ENCODE measurements at places on chromosomes 11 and 22.

DNA sequence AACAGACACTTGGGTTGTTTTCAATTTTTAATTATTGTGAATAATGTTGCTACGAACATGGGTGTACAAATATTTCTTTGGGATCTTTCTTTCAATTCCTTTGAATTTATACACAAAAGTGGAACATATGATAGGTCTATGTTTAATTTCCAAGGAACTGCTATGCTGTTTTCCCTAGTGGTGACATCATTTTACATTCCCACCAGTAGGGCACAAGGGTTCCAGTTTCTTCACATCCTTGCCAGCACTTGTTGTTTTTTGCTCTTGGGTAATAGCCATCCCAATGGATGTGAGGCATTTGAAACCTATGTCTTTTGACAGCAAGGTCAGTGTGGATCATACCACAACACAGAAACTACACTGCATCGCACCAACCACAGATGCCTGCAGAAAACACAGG is 41.8 kb upstream of the SCN3B start:
- DNase-seq = no peak

DNA sequence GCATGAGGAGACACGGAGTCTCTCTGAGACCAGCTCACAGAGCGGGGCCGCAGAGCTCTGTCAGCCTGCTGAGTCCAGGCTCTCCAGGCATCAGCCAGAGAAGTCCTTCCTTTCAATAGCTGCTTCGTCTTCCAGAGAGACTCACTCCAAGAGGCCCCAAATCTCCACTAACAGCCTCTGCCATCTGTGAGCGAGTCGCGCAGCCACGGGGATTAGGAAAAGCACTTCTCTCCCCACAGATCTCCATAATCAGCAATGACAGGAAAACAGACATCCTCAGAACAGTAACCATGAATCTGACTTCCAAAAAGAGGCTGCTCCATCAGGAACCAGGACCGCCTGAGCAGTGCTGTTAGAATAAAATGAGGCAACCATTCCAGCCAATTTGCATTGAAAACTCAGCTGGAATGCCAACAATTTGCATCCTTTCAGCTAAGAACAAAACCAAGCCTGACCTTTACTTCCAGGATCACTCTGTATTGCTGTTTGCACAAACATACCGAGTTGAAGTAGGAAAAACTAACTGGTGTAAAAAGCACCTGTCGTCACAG is 65.4 kb downstream of the SMCO4 start:
- no peak for DNase-seq

GRCh38 chr11:117731722-117732290 is 65.2 kb downstream of the DSCAML1 start:
- no peak for DNase-seq

GRCh38 chr11:130123414-130124040 is 36.1 kb upstream of the ST14 start:
- DNase-seq = no peak

DNA sequence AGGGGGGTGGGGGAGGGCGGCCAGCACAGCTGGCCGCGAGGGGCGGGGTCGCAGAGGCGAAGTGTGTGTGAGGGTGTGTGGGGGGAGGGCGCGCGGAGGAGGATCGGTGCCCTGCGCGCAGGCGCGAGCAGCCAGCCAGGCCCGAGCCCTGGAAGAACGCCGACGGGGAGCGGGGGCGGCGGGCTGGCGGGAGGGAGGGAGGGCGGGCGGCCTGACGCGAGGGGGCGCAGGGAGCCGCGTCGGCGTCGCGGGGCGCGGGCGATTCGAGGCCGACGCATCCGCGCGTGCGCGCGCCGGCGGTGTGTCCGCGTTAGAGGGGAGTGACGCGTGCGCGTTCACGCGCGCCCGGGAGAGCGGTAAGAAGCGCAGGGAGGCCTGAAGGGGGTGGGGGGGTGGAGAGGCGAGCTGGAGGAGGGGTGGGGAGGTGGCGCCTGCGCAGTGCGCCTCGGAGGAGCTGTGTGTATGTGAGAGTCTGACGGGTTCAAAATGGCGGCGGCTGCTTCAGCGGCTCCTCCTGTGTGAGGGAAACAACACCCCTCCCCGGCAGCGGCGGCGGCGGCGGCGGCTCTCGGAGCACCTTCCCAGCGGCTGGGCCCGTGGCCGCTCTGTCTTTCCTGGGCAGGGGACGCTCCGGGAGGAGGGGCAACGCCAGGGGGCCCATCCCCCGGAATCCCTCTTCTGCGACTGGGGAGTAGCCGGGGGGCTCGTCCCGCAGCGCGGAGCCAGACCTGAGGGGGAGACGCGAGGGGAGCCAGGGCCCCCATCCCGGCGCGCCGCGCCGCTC is at the start of gene KDM2A:
TSS of gene KDM2A (plus strand) at position 463 of the 784 bp plus-strand sequence. CDS start 2,054 bp downstream, outside the sequence.
- peak; percentile 100 for DNase-seq

- DNase-seq = peak; percentile 38
These were observed 4.3 kb downstream of the CBX6 start for GRCh38 chr22:38867471-38868285.

GRCh38 chr11:61908730-61909316 is 8.5 kb downstream of the RAB3IL1 start:
- peak; percentile 80 for DNase-seq

- no peak for DNase-seq
These were observed 2.0 kb downstream of the DHCR7 start for GRCh38 chr11:71446150-71446549.

GRCh38 chr11:115806056-115806455 is 301.8 kb upstream of the CADM1 start:
- no peak for DNase-seq

DNA sequence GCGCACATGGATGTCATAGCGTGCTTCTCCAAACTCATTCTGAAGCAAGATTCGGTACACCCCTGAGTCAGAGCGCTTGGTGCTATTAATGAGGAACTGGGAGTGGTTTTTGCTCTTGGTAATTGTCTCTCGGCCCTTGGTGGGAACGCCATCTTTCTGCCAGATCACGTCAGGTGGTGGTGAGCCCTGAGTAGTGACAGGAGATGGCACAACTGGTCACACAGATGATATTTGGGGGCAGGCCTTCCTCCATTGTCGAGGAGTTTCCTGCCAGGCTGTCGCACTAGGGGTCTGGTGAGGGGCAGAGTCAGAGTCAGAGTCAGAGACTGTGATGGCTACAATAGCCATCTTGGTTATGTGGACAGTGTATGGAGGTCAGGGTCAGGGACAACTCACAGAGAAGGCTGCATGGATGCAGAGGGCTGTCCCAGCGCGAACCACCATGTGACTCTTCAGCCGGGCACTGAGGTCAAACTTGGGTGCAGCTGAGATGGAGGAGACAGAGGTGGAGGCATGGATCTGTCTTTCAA is 9.3 kb downstream of the TMEM86A start:
- DNase-seq = no peak

DNA sequence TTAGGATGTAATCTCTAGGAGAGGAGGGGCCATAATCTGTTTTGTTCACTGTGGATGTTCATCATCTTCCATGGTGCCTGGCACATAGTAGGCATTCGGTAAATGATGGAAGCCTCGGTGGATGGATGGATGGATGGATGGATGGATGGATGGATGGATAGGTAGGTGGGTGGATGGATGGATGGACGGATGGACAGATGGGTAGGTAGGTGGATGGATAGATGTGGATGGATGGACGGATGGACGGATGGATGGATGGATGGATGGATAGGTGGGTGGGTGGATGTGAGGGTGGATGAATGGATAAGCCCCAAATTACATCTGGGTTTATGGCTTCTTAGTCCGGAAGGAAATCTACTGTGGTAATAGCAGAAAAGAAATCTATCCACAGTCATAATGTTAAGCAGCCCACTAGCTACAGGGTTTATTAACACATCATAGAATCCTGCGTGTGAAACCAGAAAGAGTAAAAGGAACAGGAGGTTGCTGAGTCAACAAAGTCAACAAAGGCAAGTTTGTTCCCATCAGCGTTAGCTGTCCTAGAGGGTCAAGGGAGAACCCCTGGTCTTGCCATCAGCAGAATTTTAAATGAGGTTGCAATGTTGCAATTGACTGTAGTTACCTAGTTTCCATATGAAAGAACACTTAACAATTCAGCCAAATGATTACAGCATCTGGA is 82.8 kb downstream of the C11orf91 start:
- no peak for DNase-seq

GRCh38 chr22:39960791-39961746 is 872 bp downstream of the TMA7B start:
- no peak for DNase-seq

- DNase-seq = no peak
These were observed 385.6 kb downstream of the ETS1 start for GRCh38 chr11:128201801-128202200.

DNA sequence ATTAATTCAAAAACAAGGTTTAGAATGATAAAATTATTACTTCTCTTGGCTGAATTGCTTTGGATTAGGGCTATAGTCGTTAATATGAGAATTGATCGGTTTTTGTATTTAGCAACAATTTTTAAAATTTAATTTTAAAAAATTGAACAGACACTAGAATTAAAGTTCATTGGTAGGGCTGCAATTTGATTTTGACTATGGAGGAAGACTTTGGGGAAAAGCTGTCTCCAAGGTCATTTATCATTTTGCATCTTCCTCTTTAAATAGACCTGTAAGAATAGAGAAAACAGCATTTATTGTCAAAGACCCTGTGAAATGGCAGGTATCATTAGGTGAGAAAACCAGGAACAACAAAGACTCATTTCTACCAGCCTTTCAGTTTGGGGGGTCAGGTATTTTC is at the start of gene OR4S2:
TSS of gene OR4S2 (plus strand) at position 301 of the 400 bp plus-strand sequence. CDS start 2,577 bp downstream, outside the sequence.
- no peak for DNase-seq

- DNase-seq = no peak
These were observed 24.1 kb downstream of the GRAMD1B start for GRCh38 chr11:123454060-123454651.

DNA sequence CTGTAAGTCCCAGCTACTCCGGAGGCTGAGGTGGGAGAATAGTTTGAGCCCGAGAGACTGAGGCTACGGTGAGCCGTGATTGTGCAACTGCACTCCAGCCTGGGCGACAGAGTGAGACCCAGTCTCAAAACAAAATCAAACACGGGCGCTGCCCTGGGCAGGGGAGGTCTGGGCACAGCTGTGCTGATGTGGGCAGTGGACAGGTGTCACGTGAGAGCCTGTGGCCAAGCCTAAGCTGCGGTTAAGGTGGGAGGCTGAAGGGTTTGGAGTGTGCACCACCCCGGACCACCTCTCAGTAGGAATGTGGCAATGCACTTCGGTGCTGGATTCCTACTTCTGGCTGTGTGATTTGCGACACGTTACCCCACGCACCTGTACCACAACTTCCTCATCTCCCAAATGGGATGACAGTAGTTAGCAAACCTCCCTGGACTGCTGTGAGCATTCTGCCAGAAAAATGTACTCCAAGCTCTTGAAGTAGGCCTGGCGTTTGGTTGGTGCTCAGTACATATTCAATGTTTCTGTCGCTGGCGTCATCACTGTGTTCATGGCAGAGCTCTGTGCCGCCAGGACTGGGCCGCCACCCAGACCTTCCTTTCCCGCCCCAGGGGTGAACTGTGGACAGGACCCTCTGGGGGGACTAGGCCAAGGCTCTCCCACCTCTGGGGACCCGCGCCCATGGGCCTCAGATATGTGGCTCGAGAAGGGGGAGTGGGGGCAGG is 807 bp upstream of the ZNF74 start:
- no peak for DNase-seq

DNA sequence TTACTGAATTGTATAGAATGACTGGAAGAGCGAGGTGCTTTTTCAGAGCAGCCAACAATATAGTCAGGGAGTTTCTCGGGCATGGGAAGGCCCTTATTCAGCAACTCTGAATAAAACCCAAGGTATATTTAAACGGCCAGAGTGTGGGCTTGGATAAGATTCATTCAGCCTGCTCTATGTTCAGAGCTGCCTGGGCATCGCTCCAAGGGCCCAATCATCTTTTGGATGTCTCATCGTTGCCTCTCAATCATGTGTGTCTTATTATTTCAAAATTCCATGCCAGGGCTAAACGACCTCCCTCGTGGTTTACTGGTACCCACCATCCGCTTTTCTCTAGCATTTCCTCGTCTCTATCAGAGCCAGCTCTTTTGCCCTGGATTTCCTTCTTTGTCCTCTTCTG is 19.5 kb upstream of the NTM start:
- no peak for DNase-seq

DNA sequence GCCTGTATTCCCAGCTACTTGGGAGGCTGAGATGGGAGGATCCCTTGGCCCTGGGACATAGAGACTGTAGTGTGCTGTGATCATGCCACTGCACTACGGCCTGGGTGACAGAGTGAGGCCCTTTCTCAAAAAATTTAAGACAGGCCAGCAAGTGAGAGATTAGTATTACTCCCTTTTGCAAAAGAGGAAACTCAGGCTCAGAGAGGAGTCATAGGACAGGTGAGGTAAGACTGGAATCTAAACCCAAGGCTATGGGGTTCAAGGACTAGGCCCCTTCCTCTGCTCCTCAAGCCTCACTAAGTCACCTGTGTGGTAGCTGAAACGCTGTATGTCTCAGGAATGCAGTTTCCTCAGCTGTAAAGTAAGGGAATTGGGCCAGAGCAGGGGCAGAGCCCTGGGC is 1.6 kb upstream of the P2RY2 start:
- no peak for DNase-seq

GRCh38 chr11:22677153-22677903 is 10.9 kb downstream of the GAS2 start:
- no peak for DNase-seq

GRCh38 chr11:121067453-121067852 is 33.6 kb upstream of the TECTA start:
- no peak for DNase-seq

DNA sequence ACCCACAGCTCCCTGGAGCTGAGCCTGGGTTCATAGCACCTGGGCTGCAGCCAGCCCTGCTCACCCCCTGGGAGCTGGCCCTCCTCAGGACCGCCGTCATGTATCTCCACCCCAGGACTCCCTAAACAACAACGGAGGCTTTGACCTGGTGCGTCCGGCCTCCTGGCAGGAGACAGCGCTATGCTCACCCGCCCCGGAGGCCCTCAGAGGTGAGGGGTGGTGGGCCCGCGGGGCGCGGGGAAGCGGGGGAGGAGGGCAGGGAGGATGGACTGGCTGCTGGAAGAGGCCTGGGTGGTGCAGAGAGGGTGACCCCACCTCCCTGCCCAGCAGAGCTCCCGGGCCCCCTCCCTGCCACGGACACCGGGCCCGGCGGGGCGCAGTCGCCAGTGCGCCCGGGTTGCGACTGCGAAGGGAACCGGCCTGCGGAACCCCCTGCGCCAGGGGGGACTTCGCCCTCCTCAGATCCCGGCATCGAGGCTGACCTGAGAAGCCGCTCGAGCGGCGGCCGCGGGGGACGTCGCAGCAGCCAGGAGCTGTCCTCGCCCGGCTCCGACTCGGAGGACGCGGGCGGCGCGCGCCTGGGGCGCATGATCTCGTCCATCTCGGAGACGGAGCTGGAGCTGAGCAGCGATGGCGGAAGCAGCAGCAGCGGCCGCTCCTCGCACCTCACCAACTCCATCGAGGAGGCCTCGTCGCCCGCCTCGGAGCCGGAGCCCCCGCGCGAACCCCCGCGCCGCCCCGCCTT is 3.1 kb downstream of the MAPK8IP2 start:
- no peak for DNase-seq

- DNase-seq = no peak
These were observed 5.8 kb downstream of the LIF start for GRCh38 chr22:30240541-30241417.

DNA sequence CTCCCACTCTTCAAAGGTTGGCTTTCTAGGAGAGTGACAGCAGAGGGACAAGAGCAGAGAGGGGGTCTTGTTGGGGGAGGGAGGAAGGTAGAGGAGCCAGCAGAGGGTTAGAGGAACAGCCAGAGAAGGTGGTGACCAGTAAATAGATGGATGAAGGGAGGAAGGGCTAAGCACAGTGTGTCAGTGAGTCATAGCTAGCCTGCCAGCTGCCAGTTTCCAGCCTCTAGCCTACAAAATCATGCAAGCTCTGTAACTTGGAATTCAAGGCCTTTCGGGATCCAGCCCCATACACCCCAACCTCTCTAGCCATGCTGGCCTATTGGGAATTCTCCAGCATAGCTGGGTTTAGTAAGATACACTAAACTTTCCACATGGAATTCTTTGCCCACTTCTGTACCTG is 147.4 kb upstream of the TEAD1 start:
- DNase-seq = no peak

GRCh38 chr22:43100225-43100624 is 10.3 kb upstream of the BIK start:
- DNase-seq = no peak

Measured in aorta (tissue), 5 donors.